ENCODE measurements at places on chromosomes 6 and 20.

DNA sequence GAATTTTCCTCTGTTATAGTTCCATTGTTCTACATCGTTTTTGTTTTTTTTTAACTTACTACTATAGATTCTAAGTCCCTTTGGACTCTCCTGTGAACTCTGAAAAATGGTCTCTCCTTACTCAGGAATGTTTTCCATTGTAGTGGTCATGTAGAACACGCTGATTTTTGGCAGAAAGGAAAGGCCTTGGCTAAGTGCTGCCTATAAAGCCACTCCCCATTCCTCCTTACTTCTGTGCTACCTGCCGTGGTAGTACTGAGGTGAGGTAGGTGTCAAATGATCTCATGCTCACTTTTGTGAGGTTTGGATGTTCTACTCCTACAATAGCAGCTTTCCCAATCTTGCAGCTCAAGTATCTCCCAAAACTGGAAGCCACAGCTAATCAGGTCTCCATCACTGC lies 270.7 kb downstream of the SLC35F1 start:
- DNase-seq, result no peak

- DNase-seq, result peak; percentile 5
Measured at GRCh38 chr6:151240791-151241642, 1.2 kb downstream of the AKAP12 start.

DNA sequence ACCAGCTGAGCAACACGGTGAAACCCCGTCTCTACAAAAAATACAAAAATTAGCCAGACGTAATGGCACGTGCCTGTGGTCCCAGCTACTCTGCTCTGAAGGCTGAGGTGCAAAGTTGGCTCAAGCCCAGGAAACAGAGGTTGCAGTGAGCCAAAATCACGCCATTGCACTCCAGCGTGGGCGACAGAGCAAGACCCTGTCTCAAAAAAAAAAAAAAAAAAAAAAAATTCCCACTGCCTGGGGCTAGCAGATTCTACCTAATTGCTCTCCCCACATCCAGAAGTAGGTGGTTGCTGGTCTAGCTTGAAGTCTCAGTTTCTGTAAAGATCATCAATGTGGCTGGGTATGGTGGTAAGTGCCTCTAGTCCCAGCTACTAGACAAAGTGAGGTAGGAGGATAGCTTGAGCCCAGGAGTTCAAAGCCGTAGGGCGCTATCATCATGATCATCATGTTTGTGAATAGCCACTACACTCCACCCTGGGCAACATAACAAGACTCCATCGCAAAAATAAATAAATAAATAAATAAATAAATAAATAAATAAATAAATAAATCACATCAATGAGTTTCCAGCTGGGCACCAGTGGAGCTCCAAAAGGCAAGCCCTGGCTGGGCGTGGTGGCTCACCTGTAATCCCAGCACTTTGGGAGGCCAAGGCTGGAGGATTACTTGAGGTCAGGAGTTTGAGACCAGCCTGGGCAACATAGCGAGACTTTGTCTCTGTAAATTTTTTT lies 6.3 kb upstream of the AP5S1 start:
- no peak for DNase-seq

DNA sequence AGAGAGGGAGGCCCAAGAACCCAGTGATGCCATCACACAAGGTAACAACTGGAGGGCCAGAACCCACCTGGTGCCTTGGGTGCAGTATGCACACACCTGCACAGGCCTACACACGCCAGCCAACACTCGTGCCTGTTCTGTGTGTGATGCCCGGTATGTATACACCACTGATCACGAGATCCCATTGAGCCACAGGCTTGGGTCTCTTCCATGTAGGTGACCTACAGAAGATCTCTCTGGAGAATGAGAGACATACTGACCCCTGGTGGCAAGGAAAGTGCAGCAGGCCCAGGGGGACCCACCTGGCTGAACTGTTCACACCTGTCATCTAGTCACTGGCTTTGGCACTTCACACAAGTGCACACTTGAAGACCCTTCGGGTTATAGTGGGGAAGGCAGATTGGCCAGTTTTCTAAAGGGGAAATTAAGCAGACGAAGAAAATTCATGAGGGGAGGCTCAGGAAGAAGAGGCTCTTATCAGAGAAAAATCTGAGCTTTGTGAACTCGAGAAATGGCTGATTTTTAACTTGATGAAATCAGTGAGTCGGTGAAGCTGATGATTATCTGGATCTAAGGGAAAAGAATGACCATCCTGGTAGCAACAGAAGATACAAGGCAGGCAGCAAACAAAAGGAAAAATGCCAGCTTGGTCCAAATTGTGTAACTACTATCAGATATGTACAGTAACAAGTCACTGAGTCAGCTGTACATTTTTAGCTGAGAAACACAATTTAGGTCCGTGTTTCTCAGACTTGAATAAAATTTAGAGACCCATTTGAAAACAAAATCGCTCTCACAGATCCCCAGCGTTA lies 69.1 kb upstream of the PBOV1 start:
- peak; percentile 51 for DNase-seq

DNA sequence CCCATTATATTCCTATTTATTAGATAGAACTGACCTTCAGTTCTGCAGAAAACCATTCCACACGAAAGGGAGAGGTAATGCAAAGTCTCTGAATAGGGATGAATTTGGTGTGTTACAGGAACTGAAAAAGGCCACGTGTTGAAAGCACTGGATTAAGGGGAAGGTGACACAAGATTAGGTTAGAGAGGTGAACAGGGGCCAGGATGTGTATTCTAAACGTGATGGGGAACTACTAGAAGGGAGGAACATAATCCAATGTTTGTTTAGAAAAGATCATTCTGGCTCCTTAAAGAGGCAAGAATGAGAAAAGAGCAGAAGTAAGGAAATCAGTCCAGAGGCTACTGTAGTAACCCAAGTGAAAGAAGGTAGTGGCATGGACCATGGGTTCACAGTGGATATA lies 6.3 kb upstream of the ZKSCAN8 start:
- no peak for DNase-seq

GRCh38 chr6:168189200-168190013 lies 110.4 kb upstream of the FRMD1 start:
- no peak for DNase-seq

DNA sequence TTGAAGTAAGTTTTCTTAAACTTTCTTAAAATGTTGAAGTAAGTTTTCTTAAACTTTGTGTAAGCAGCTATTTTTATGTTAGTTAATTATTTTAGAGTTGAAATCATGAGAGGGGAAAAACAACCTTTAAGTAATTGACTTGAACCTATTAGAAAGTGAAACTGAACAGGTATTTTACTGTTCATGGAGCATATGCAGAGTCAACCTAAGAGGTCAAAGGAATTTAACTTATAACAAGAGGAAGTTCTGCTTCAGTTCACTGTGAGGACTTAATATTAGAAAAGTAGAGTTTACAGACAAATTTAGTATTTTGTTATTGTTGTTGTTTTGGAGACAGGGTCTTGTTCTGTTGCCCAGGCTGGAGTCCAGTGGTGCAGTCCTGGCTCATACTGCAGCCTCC lies 38.0 kb downstream of the CDYL start:
- no peak for DNase-seq

DNA sequence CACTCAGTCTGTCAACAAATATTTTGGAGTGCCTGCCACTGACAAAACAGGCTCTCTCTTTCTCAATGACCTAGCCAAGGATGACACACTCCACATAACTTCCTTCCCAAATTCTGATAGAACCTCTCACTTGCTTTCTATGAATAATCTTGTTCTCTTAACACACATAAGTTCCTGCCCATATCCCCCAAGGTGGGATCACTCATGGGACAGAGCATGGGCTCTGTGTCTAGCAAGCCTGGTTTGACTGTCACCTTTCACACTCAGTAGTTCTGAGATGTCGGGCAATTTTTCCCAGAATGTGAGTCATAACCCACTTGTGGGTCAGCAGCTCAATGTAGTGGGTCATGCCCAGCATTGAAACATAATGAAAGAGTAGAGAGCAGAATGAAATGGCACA lies 78.1 kb downstream of the LRFN2 start:
- DNase-seq, result peak; percentile 67

DNA sequence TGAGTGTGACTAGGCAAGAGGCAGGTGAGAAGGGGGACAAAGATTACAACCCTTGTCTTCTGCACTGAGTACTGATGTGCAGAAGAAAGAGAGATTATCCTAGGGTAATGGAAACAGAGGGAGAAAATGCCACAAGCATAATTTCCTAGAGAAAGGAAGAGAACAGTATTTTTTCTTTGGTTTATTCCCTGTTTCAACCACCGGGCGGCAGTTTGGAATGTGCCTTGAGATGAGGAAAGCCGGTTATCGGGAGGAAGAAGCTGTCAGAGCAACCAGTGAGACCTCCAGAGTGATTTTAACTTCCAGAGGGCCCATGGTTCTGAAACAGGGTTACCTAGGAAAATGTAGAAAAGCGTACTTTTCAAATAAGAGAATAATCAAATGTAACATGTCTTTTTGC lies 121.4 kb downstream of the REV3L start:
- DNase-seq, result peak; percentile 60

DNA sequence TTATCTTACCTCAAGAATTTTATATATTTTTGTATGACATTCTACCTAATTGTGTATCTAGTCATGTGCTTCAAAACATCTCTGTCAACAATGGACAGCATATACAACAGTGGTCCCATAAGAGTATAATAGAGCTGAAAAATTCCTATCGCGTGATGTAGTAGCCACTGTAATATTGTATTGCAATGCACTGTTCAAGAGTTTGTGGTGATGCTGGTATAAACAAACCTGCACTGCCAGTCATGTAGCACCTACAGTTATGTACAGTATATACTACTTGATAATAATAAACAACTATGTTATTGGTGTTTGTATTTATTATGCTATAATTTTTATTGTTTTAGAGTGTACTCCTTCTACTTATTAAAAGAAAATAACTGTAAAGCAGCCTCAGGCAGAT lies 672.7 kb downstream of the CD109 start:
- DNase-seq, result no peak

GRCh38 chr20:58313396-58313795 lies 3.9 kb downstream of the RAB22A start:
- peak; percentile 34 for DNase-seq

GRCh38 chr6:91164105-91164504 lies 577.2 kb upstream of the MAP3K7 start:
- DNase-seq, result no peak

DNA sequence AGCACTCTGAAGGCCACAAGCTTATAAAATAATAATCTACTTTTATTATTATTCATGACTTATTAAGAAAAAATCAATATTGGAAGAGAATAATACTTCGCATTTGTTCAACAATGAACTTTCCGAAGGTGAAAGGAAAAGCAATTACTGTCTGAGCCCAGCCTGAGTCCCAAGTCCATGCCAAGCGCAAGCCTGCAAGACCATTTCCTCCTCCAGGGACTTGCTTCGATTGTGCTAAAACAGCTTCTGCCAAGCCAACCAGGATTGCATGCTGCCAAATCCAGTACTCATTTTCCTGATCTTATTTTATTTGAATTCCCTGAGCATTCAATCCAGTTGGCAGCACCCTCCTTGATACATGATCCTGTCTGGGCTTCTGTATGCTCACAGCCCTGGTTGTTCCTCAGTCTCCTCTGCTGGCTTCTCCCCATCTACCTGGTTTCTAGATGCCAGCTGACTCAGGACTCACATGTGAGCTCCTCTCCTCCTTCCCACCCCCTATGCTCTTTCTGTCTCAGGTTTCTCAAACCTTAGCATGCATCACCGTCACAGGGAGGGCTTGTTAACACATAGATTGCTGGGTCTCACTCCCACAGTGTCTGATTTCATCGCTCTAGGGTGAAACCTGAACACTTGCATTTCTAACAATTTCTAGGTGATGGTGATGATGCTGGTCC lies 55.9 kb upstream of the PSMF1 start:
- DNase-seq, result no peak

DNA sequence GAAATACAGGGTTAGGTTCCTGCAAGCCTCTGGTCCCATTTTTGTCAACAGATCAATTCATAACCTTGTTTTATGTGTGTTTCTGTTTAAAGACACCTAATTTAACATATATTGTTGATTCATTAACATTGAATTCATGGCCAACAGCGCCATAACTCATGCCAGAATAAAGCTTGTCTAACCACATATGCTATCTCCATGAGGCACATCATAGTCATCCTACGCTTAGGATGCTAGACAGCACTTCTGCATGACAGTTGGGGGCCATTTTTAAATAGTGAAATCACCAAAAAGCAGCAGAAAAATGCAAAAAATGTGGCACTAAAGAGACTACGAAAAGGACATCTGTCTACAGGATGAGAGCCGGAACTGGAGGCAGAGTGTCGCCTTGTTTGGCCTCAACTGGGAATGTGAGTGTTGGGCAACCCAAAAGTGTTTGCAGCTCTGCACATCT lies 37.9 kb downstream of the TRAM2 start:
- no peak for DNase-seq

DNA sequence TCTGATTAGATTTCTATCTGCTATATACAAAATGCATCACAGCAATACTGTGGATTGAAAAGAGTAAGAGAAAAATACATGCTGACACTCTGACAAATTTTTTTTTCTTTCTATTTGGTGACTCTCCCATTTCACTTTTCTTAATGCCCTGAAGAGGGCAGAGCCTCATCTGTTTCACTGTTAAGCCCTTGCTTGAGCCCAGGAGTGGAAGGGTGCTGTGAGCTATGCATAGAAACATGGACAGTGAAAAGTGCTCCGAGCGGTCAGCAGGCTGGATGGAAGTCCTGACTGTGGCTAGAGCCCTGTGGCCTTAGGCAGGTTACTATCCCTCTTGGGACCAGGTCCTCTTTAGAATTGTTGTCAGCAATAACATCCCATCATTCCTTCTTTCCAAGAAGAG lies 17.4 kb upstream of the CSE1L start:
- DNase-seq, result peak; percentile 5

DNA sequence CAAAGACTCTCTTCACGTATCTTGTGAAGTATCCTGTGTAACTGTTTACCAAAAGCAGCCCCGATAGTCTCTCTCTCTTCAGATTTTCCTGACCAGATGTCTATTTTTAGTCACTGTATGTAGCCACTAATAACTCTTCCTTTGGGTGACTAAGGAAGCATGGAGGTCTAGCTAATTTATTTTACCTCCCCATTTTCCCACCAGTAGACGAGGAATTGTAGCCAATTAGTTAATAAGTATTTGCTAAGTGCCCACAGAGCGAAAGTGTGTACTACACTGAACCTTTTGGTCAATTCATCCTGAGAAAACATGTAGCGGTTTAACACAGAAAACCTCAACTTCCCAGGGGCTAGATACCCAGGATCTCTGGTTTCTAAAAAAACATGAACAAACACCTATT lies 180.6 kb downstream of the TBX18 start:
- no peak for DNase-seq

DNA sequence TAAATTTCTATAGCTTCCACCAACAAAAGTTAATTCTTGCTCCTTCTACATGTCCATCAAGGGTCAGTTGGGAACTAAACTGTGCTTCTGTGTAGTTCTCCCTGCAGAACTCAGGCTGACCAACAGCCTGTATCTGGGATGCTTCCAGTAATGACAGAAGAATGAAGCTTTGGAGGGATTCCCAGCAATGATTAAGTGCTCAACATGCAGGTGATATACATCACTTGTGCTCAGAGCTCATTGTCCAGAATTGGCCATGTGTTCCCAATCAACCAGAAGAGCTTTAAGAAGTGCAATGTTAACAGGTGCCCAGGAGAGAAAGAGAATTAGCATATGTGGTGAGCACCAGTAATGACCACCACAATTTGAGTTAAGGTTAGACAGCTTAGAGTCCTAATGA lies 37.4 kb upstream of the SNRPB2 start:
- no peak for DNase-seq

GRCh38 chr6:168871642-168872315 lies 381.9 kb downstream of the THBS2 start:
- DNase-seq, result no peak

- peak; percentile 78 for DNase-seq
Measured at GRCh38 chr6:83536034-83536646, 23.8 kb downstream of the PRSS35 start.

All from suppressor macrophage treated with lipopolysaccharide for 1 hour (primary cell).